ENCODE measurements at places on chromosomes 16 and 17.

DNA sequence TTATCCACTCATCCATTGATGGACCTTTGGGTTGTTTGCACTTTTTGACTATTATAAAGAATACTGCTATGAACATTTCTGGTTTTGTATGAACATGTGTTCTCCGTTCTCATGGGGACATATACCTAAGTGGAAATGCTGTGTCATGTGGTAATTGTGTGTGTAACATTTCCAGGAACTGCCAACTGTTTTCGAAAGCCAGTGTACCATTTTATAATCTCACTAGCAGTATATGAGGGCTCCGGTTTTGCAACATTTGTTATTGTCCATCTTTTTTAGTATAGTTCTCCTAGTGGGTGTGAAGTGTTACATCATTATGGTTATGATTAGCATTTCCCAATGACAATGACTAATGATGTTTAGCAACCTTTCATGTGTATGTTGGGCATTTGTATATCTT, 5.1 kb upstream of the TRIM25 start:
- peak; percentile 62 for DNase-seq

- DNase-seq, result peak; percentile 25
Observed at GRCh38 chr16:66020046-66020445, 346.4 kb upstream of the CDH5 start.

DNA sequence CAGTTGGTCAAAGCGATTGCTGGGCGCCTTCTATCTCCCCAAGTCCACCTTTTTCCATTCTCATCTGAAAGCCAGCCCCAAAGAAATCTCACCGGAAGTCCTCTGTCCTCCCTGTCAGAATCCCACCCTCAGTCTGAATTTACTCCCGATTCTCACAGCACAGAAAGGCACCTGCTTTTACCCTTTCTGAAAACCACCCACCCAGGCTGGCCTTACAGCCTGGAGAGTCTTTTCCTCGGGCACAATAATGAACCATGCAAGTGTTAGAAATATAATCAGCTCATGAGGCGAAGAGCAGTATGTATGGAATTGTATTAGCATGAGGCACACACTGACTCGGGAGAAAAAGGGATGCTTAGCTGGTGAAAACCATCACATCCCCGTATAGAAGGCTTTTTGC, 1.2 kb upstream of the ZFHX3 start:
- no peak for DNase-seq

DNA sequence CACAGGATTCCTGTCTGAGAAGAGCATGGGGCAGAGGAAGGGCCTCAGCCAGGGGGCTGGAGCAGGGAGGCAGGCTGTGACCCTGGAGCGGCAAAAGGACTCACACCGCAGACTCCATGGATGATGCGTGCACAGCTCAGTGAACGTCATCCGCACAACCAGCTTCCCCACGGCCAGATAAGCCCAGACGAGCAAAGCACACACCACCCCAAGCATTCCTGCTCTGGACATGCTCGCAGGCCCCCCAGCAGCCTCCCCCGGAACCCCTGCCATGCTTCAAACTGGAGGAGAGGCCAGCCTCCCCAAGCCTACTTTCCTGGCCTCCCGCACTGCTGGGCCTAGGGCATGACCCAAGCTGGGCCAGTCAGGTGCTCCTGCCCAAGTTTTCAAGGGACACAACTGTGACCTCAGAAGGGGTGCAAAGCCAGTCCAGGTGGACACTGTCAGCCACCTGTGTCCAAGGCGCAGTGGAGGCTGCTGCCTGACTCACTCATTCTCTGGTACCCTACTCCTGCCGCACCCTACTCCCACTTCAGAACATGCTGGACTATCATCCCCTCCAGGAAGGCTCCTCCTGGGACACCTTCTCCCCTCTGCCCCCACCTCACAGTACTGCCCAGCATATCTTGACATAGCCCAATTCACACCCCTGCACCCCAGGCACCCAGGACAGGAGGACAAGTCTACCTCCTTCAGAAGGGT, 4.8 kb downstream of the BCAR1 start:
- DNase-seq, result no peak

DNA sequence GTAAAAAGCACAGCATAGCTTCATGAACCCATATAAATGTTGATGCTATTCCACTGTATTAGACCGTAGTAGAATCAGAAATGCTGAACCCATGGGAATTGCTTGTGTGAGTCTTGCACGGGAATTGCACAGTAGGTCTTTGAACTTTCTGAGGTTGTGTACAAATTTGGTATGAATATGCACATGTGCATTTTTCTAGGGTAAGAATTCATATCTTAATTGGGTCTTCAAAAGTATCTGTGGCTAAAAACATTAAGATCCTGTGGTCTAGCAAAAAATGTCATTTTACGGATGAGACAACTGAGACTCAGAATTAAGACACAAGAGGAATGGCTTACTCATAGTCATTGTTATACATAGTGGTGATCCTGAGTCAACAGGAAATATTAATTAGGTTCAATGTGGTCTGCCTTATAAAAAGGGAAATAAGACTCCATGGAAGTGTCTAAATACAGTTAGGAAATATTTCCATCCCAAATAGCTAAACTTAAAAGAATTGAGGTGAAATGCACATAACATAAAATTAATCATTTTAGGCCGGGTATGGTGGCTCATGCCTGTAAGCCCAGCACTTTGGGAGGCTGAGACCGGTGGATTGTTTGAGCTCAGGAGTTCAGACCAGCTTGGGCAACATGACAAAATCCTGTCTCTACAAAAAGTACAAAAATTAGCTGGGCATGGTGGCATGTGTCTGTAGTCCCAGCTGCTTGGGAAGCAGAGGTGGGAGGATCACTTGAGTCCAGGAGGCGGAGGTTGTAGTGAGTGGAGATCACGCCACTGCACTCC, 22.8 kb downstream of the TAOK1 start:
- DNase-seq, result peak; percentile 95

- DNase-seq, result no peak
Observed at GRCh38 chr17:76089680-76090516, 10.9 kb downstream of the ZACN start.

DNA sequence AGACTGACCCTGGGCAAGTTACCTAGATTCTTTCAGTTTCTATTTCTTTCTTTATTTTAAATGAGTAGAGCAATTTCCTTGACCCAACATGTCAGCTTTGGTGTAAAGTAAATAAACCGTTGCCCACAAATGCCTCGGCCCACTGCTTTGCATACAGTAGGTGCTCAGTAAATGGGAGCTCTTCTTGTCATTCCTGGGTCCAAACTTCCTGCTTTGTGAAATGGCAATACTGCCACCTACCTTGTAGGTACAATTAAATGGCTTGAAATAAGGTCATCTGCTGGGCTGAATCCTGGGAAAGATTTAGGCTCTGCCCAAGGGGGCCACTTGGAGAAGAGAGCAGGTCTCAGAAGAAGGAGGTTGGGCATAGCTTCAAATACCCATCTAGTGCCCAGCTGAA, 253.0 kb downstream of the HS3ST3B1 start:
- DNase-seq, result no peak

- DNase-seq, result peak; percentile 82
Observed at GRCh38 chr16:1610071-1610898, 1.6 kb downstream of the IFT140 start.

DNA sequence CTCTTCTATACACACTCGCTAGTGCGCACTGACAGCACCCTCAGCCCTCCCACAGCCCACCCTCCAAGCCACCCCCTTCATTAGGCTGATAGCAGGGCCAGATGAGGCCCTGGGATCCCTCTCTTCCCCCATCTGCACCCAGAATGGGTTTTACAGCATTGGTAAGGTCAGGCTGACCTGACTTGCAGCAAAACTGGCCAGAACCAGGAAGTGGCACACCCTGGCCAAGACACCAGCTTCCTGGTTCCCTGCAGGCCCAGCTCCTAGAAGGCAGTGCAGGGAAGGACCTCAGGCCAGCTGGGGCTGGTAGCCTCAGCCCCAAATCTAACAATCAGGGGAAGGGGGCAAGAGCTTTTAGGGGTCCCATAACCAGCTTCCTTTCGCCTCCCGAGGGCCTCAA, 50.0 kb upstream of the MRPS23 start:
- DNase-seq, result no peak

DNA sequence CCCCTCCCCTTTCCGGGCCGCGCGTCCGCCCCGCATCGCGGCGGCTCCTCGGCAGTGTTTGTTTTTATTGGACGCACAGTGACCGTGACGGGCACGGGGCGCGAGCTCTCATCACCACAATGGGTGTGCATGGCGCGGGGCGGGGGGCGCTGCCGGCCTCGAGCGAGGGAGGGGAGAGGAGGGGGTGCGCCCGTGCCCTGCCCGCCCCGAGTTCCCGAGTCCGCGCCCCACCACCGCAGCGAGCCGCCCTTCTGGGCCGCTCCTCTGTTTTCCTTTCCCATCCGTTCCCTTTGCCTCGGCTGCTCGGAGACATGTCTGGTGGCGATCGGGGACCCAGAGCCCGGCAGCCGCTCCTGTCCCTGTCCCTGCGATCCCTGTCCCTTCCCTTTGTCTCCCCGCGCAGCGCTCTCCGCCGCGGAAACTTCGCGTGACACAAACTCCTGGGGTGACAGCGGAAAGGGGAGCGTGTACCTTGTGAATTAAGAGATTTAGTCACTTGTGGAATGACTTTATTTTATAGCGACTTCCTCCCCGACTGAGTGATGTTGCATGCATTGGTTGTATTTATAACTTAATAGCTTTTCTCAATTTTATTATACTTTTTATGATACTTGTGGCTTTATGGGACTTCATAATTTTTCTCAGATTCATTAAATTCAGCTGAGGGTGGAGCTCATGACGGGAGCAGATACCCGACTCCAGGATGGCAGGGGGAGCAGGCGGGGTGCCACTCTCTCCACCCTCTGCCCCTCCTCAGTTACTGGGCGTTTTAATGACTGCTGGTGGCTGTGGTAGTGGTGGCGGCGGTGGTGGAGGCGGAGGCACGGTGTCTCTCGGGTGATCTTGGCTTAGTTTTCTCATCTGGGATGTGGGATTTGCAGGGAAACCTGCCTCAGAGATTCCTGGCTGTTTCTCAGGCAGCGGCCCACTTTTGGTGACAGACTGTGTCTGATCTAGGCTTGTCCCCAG, 40.8 kb downstream of the MRM1 start:
- DNase-seq, result no peak

GRCh38 chr17:55742272-55743102, 8.4 kb upstream of the PCTP start:
- DNase-seq, result no peak

DNA sequence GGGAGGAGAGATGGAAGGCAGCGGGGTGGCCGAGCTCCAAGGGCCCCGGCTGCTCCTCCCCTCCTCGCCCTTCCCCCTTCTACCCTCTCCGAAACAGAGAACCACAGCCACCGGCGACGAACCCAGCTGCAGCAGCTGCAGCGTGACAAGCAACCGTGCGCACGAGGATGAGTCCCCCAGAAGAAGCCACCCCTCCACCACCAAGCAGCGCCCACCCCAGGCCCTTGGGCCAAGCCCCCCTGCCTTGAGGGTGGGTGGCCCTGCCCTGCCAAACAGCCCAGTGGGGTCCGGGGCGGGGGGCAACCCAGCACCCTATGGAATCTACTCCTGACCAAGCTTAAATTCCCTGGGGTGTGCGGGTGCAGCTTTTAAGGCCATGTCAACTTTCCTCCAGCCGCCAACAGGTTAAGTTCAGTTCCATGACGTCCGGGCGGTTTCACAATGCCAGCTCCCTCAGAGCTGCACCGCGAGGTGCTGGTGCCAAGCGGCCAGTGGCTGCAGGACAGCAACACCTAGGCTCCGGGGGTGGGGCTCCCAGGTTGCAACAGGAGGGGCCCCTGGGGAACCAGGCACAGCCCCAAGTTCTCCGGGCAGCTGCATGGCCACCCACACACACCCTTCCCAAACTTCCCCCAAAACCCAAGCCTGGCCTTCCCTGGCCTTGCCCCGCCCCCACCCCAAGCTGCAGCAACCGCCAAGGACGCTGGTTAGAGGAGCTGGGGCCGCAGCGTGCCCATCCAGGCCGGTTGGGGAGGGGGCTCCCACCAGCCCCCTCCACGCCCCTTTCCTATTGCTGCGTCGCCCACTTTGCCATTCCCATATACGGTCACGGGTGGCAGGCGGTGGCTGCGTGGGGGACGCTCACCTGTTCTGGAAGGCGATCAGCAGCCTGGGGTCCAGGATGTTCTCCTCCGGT, 2.0 kb downstream of the CBX4 start:
- peak; percentile 65 for DNase-seq

GRCh38 chr16:10655415-10655977, 39.2 kb downstream of the TEKT5 start:
- no peak for DNase-seq

- no peak for DNase-seq
Observed at GRCh38 chr17:61867033-61867432, 3.7 kb upstream of the BRIP1 start.

- DNase-seq, result no peak
Observed at GRCh38 chr16:1441391-1441829, 2.9 kb downstream of the CCDC154 start.

GRCh38 chr16:78882150-78882549, 718.4 kb downstream of the MAF start:
- DNase-seq, result no peak

DNA sequence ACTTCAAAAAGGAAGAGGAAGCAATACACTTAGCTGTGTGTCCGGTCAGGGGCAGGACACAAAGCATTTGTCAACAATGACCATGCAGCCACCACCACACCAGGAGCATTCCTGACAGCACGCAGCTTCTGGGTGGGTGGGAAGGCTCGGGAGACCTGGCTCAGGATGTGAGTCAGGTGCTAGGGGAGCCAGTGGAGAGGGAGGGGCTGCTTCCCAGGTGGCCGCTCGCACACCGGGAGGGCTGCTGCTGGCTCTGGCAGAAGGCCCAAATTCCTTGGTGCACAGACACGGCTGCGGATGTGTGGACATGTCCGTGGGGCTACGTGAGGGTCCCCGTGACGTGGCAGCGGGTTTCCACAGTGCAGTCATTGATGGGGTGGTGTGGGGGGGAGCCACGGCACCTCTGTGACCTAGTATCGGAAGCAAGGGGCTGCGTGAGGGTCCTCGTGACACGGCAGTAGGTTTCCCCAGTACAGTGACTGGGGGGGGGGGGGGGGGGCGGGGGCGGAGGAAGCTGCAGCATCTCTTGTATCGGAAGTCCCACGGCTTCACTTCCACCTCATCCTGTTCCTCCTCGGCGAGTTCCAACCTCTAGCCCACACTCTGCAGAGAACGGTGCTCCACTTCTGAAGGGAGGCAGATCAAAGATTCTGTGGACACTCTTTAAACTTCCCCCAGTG, 112.8 kb downstream of the ZNF778 start:
- no peak for DNase-seq

- no peak for DNase-seq
Observed at GRCh38 chr16:82783933-82784572, 157.3 kb downstream of the CDH13 start.

- DNase-seq, result peak; percentile 54
Observed at GRCh38 chr17:38584350-38584925, 21.3 kb downstream of the SRCIN1 start.

GRCh38 chr16:80285104-80285503, 255.7 kb upstream of the DYNLRB2 start:
- DNase-seq, result peak; percentile 89

DNA sequence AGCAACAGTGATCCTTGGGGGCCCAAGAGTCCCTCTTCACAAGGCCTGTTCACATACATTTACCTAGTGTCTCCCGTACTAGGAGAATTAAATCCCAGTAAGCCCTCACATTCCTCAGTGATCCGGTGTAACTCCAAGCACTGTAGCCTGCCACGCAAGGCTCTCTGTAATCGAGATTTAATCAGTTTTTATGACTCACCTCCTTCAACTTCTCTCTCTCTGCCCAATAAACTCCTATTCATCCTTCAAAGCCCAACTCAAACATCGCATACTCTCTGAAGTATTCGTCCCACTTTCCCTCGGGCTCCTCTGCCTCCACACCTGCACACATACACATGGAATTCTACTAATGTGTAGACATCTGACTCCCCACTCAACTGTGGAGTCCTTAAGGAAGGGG, 141.8 kb downstream of the CMIP start:
- no peak for DNase-seq

- peak; percentile 53 for DNase-seq
Observed at GRCh38 chr16:31880322-31880979, 6.8 kb downstream of the ZNF267 start.
